GM23338 (cell line): ENCODE measurements at places on chromosomes 1 and 21. TPM values are rescaled to one million over a fixed set of nuclear protein-coding genes. Genes with fewer than 3 reads are reported as not detected.
A peak's percentile ranks its signal among the peaks of the same experiment; 100 is the strongest.

DNA sequence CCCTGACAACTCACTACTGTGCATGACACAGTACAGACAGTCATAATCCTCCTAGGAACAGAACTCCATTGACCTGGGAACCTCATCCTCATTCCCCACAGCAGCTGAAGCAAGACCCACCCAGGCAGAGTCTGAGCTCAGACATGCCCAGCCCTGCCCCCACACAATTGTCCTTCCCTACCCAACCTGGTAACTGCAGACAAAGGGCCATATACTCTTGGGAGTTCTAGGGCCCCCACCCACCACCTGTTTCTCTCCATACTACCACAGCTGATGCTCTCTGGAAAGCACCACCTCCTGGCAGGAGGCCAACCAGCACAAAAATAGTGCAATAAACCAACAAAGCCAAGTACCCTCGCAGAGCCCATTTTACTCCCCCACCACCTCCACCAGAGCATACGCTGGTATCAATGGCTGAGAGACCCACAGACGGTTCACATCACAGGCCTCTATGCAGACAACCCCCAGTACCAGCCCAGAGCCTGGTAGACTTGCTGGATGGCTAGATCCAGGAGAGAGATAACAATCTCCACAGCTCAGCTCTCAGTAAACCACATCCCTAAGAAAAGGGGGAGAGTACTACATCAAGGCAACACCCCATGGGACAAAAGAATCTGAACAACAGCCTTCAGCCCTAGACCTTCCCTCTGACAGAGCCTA, 159.7 kb upstream of the CXADR start:
- no peaks in the 10 kb centered on the region for H3K27me3 ChIP-seq
- H3K36me3 ChIP-seq: no peaks in the 10 kb centered on the region
- no peaks in the 10 kb centered on the region for H3K4me1 ChIP-seq
- no peak overlapping the region for H3K27ac ChIP-seq

GRCh38 chr1:231887866-231888265, 261.3 kb downstream of the DISC1 start:
- no peaks in the 10 kb centered on the region for H3K36me3 ChIP-seq
- no peak for DNase-seq
- no peaks in the 10 kb centered on the region for H3K4me1 ChIP-seq
- H3K27ac ChIP-seq: no peak overlapping the region
- H3K4me3 ChIP-seq: no peak overlapping the region

GRCh38 chr1:11649237-11649623, 5.0 kb downstream of the FBXO2 start:
- peaks cover 30% of the 10 kb centered on the region for H3K4me1 ChIP-seq
- H3K27me3 ChIP-seq: no peaks in the 10 kb centered on the region
- H3K36me3 ChIP-seq: no peaks in the 10 kb centered on the region
- no peak overlapping the region for H3K4me3 ChIP-seq
- H3K27ac ChIP-seq: no peak overlapping the region
- no peak for DNase-seq

DNA sequence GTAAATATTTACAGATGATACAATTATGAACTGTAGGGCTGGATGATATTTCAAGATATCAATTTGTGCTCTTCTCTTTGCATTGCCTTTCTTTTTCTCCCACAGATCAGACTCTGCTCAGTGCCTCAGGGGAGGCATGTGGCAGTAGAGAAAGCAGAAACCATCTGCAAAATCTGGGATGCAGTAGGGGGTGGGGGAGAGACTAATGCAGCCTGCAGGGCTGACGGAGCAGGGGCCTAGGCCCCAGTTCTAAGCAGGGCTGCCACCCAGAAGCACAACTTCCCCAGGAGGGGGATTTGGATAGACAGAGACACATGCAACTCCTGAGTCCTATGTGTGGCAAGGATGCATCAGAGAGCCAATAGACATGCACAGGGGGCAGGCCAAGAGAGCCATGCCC, 511.6 kb downstream of the SMYD3 start:
- H3K4me3 ChIP-seq: no peak overlapping the region
- peaks cover 11% of the 10 kb centered on the region for H3K4me1 ChIP-seq
- H3K27ac ChIP-seq: no peak overlapping the region
- H3K36me3 ChIP-seq: no peaks in the 10 kb centered on the region
- DNase-seq: no peak

GRCh38 chr1:21899267-21899810, 37.8 kb downstream of the HSPG2 start:
- no peak overlapping the region for H3K27ac ChIP-seq
- DNase-seq: no peak
- no peak overlapping the region for H3K4me3 ChIP-seq
- H3K27me3 ChIP-seq: no peaks in the 10 kb centered on the region
- H3K4me1 ChIP-seq: no peaks in the 10 kb centered on the region; the same call in 1 of the 2 replicates

- no peak overlapping the region for H3K27ac ChIP-seq
- no peaks in the 10 kb centered on the region for H3K27me3 ChIP-seq
- H3K4me1 ChIP-seq: no peaks in the 10 kb centered on the region
- no peak overlapping the region for H3K4me3 ChIP-seq
Observed at GRCh38 chr21:34807881-34808568, 139.2 kb downstream of the CLIC6 start.

- no peaks in the 10 kb centered on the region for H3K27me3 ChIP-seq
- no peak for DNase-seq
Observed at GRCh38 chr1:96409689-96410088, 311.9 kb upstream of the PTBP2 start.

DNA sequence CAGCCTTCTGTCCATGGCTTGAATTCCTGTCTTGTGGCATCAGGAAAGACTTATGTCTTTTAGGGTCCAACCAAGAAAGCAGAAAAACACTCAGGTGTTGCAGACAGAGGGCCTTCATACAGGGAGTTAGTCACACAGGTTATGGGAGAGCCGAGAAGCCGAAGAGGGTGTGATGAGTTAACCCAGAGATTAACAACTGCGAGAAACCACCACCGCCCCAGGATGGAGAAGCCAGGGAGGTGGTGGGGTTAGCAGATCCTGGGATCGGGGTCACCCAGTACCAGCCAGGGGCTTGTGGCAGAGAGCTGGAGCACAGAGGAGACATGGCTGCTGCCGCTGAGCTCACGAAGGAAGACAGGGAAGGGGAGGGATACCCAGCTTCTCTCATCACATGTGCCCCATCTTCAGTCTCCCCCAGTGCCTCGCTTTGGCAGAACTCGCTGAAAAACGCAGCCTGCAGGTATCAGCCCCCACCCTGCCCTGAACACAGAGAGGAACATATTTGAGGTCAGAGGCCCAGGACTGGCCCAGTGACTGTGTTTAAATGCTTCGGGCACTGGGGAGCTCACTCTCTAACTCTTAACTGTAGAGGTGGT, 58.7 kb downstream of the RUNX3 start:
- no peaks in the 10 kb centered on the region for H3K27me3 ChIP-seq
- no peaks in the 10 kb centered on the region for H3K4me1 ChIP-seq
- H3K4me3 ChIP-seq: no peak overlapping the region
- no peaks in the 10 kb centered on the region for H3K36me3 ChIP-seq

DNA sequence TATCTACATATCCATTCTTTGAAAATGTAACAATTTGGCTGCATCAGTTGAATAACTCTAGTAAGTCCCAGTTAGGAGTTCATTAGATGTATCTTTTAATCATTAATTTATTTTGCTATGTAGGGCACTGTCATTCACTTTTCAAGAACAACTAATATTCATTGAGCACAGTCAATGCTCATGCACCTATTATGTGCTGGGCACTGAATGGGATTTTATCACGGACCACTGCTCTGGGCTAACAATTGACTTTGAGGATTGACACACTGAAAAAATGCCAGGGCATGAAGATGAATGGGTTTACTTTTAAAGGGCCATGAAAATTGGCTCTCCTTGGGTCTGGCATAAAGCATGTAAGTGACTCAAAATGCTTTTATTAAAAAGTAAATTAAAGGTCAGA, 375.2 kb downstream of the PLPP3 start:
- no peaks in the 10 kb centered on the region for H3K27me3 ChIP-seq
- H3K36me3 ChIP-seq: no peaks in the 10 kb centered on the region

- H3K4me3 ChIP-seq: no peak overlapping the region
- H3K36me3 ChIP-seq: no peaks in the 10 kb centered on the region
- DNase-seq: no peak
Observed at GRCh38 chr1:13703558-13704490, 3.8 kb downstream of the PRDM2 start.

DNA sequence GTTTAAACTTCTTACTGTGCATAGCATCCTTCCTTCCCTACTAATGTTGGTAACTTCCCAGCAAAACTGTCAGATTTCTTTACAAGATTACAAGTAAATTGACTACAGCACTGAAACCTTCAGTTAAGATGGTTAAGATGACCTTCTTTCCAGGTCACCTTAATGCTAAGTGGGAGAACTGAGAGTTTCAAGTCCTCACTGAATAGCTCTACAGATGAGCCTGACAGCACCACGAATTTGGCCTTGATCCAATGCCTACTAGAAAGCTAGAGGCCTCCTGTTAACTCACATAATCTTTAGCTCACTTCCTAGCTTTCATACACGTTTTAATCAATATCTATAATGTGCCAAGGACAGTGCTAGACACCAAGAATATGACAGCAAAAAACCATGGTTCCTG, 276.0 kb upstream of the PLD5 start:
- H3K4me3 ChIP-seq: no peak overlapping the region
- DNase-seq: no peak
- H3K27me3 ChIP-seq: no peaks in the 10 kb centered on the region
- H3K4me1 ChIP-seq: no peaks in the 10 kb centered on the region

DNA sequence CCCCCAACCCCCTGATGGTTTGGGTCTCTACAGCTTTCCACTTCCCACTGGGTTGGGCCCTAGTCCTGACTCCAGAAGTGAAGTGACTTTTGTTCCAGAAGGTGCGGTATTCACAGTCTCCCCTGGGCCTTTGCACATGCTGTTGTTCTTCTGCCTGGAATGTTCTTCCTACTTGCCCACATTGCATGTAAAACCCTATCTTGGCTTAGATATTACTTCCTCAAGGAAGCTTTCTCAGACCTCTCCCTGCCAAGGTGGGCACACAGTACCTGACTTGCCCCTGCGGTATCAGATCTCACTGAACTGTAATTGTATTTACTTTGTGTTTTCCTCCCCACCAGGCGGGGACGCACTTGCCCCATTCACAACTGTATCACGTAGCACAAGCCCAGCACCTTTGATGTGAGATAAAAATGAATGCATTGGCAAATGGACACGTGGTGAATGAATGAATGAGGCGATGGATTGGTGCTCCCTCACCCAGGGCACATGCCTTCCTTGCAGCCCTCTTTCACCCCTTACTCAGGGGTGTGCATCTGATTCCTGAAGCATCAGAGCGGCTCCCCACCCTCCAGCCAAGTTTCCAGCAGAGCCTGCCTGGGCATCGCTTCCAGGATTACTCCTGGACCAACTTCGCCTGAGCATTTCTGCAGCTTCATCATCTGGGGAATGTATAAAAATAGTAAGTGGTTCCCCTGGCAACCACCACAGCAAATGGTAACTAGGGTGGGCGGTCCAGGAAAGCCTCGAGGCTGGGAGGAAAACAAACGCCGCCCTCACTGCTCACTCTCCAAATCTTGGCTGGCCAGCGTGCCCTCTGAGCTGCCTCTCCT, 19.8 kb downstream of the NENF start:
- H3K4me3 ChIP-seq: no peak overlapping the region
- H3K27ac ChIP-seq: no peak overlapping the region
- no peak for DNase-seq

DNA sequence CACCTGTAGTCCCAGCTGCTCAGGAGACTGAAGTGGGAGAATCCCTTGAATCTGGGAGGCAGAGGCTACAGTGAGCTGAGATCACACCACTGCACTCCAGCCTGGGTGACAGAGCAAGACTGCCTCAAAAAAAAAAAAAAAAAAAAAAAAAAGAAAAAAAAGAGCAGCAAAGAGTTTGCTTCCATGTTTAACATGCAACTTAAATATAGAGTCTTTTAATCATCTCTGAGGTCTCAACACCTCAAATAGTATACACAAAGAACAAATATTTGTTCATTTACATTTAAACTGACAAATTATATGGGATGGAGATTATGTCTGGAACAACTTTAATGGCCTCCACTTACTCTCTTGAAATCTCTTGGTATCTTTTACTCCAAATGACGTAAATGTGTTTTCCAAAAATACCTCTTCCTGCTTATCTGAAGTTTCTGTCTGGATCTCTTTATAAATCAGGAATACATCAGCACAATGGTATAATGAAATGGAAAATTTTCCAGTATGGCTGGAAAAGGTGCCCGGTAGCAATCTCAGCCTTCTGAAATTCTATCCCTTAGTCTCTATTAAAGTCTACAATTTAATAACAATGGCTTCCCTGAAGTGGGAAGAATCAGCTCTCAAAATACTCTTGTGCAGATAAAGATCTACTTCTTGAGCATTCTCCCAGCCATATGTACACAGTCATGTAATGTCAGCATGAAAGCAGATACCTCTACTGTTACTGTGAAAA, 258.5 kb downstream of the OMA1 start:
- no peak overlapping the region for H3K4me3 ChIP-seq
- H3K27ac ChIP-seq: no peak overlapping the region
- 0 out of 2 replicates have a peak, but pooled peaks cover under 1% of the 10 kb centered on the region for H3K4me1 ChIP-seq

DNA sequence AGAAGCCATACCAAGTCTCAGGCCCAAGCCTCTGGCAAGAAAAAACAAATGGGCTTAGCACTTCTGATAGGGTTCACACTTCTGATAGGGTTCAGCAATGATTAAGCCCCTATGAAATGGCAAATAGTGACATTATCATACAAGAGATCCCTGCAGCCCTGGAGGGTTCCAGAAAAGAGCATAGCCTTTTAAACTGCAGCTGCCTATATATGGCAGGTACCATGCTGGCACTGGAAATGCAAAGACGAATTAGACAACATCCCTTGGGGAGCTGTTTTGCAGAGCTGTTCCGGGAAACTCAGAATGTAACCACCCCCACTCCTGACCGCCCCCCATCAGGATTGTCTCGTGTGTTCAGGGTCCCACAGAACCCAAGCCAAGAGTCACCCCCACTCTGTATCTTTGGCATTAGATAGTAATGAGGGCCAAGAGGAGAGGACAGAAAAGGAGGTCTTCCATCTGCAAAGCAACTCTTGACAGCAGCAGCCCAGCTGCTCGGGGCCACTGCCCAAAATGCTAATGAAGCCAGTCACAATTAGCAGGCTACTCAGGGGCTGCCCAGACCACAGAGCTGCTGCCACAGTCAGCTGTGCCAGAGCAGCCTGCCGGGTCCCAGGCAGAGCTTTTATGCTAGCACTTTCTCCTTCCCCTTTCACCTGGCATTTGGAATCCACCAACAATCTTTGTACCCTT, 50.9 kb downstream of the ITPKB start:
- H3K27ac ChIP-seq: no peak overlapping the region
- no peaks in the 10 kb centered on the region for H3K27me3 ChIP-seq
- H3K36me3 ChIP-seq: no peaks in the 10 kb centered on the region
- no peak overlapping the region for H3K4me3 ChIP-seq
- peaks cover 8% of the 10 kb centered on the region for H3K4me1 ChIP-seq
- DNase-seq: peak; percentile 34

Gene SPATA1
- polyA plus RNA-seq: 2.8 and 3.3 TPM in 2 replicates

Gene FAM72C
- polyA plus RNA-seq: 10.2 and 11.4 TPM in 2 replicates

Gene UMODL1
- 0.05 TPM in 1 of 2 replicates, not detected in the other for polyA plus RNA-seq

Gene KRTAP12-2
- polyA plus RNA-seq: not detected in 2 replicates

Gene LCE1D
- not detected in 2 replicates for polyA plus RNA-seq

Gene IGSF21
- 14.5 and 15.7 TPM in 2 replicates for polyA plus RNA-seq

Gene OPRD1
- polyA plus RNA-seq: 0.55 and 1.3 TPM in 2 replicates
